ENCODE measurements at places on chromosomes 12 and 14.

DNA sequence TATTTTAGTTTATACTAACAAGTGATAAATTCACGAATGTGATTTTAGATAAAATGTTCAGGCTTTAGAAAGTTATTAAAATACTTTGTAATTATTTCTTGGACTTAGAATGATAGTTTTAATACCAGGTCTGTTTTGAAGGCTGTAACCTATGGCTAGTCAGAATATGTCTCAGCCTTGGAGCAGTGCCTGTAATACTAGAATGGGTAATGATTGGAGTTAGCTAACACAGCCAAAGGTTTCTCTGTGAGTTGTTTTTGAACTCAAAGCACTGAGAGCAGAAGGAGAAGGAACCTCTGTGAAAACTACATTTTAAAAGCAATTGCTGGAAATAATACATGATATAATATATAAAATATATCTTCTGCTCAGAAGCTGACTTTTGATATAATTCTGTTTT lies 110.1 kb downstream of the TMEM117 start:
- no peak for DNase-seq

DNA sequence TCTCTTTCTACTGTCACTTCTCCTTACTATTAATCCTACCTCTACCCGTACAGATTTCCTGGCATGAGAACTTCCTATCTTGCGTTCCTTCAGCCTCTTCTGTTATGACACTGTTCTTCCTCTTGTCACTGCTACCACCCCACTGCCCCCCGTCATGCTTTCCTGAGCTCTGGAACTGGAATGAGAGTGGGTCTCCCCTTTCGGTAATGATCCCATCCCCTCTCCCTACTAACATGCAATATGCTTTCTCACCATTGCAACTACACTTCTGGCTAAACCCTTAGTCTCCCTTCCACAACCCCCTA lies 4.9 kb upstream of the AP1G2 start:
- no peak for DNase-seq

GRCh38 chr12:113525066-113525465 lies 53.4 kb upstream of the LHX5 start:
- DNase-seq: no peak

DNA sequence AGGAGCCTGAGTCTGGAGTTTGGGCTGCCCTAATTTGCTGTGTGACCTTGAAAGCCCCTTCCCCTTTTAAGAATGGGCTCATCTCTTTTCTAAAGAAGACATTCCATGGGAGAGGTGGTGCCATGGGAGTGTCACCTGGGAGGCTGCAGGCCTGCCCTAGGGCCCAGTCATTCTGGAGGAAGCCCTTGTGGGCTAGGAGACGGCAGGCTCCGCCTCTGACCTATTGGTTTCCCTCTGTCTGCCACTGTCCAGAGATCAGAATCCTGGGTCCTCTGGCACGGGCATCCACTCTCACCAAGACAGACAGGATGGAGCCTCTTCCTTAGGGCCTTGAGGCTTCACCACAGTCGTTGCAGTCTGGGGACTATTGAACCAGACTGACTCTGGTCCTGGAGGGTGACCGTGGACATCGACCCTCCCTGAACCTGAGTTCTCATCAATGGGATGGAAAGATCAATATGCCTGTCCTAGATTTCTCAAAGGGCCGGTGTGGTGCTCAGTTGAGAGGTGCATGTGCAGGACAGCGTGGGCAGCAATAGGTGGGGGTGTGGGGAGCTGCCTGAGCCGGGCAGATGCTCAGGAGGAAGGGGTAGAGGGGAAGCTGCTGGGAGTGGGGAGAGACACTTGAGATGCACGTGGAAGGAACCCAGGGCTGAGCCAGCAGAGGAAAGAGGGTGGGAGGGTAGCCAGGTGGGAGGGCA lies 12.2 kb upstream of the CLMN start:
- no peak for DNase-seq

- no peak for DNase-seq
Measured at GRCh38 chr14:99740411-99740810, 52.8 kb upstream of the EML1 start.

GRCh38 chr12:59087077-59087673 lies 166.9 kb upstream of the LRIG3 start:
- no peak for DNase-seq

GRCh38 chr12:4272424-4273272 lies 914 bp upstream of the CCND2 start:
- DNase-seq: no peak

- DNase-seq: no peak
Measured at GRCh38 chr14:103695296-103696069, 19.8 kb downstream of the XRCC3 start.

DNA sequence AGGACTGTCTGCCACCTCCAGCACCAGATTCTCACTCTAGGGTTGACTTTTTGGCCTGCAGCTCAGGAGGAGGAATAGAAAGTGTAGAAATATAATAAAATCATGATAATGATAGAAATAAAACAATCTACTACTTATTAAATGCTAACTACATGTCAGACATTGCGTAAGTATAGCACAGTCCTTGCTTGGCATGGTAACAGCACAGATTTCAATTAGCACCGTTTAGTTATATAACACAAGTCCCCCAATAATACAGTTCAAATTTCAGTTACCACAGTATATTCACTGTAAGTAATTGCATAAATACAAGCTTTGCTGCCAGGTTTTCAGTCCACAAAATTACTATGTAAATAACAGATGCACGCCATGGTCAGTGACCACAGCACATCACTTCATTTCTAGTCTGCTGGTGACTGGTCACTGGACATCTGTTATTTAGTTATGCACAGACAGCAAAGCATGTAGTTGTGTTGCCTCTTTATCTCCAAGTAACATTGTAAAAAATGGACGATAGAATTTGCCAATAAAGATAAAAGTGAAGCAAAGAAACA lies 6.5 kb upstream of the GLT8D2 start:
- DNase-seq: no peak

DNA sequence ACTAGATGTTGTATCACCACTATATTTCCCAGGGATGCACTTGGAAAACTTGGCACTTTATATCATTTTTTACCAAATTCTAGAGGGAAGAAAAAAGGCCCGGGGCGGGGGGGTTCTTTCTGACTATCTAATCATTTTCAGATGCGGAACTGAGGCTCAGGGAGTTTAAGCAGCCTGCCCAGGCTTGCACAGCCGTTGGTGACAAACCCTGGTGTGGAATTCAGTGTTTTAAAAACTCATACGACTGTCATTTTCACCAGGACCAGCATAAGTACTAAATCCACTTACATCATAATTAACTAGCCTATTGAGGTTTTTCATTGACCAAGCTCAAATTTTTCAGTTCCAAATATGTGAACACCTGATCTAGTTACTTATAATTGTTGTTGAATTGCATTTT lies 181.0 kb downstream of the IPO8 start:
- peak; percentile 14 for DNase-seq

- no peak for DNase-seq
Measured at GRCh38 chr12:29882846-29883245, 99.1 kb upstream of the TMTC1 start.

DNA sequence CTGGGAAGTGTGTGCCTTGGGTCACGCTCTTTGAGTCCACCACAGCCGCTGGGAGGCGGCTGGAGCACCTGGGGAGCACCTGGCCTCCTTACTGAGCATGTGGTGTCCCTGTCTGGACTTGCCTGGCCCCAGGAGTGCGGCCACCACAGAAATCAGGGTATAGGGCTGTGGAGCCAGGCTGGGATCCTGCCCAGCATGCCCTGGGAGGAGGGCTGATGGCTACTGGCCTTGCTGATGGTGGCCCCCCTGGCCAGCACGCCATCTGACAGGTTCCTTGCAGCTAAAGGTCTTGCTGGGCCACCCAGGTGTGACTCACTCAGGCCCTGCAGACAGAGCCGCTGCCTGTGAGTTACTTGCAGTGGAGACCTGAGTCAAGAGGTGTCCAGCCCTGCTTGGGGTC lies 6.0 kb downstream of the ULK1 start:
- peak; percentile 56 for DNase-seq

GRCh38 chr14:65257425-65257824 lies 155.1 kb upstream of the FUT8 start:
- no peak for DNase-seq

- DNase-seq: no peak
Measured at GRCh38 chr14:102499401-102500157, 10.0 kb downstream of the ANKRD9 start.

- no peak for DNase-seq
Measured at GRCh38 chr14:101020834-101021370, 117.4 kb upstream of the RTL1 start.

GRCh38 chr14:103056322-103057027 lies 874 bp downstream of the CDC42BPB start:
- DNase-seq: peak; percentile 34

- no peak for DNase-seq
Measured at GRCh38 chr12:11763760-11764520, 114.5 kb downstream of the ETV6 start.

DNA sequence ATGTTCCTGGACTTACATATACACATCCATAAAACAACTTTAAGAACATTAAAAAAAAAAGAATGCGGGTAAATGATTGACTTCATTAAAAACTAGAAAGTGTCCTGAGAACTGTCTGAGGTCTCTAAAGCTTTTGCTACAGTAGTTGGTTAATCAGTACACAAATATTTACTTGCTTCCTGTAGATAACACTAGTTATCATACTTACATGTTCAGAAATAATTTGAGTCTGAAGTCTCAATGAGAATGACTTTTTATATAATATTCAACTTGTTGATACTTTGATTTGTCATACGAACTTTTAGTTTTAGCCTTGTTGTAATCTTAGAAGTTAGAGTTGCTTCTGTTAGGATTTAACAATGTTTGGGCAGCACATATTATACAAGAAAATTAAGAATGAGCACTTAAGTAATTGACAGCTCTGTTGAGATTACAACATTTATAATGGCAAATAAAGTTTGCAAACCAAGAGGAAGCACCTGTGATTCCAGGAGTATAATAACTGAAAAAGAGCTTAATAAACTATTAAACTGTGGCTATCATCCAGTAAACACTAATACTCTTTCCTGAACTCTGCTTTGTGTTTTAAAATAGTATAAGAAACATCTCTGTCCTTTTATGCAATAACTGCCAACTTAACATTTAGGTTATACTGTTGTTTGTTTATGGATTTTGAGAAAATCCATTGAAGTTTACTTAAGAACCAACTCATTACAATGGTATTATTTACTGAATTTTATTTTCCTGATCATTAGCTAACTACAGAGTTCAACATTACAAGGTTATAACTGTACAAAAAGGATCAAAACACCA lies 131.7 kb downstream of the MIPOL1 start:
- DNase-seq: no peak

GRCh38 chr14:65074449-65075150 lies 27.7 kb downstream of the MAX start:
- DNase-seq: no peak

- no peak for DNase-seq
Measured at GRCh38 chr14:75960231-75960630, 21.6 kb downstream of the TGFB3 start.

DNA sequence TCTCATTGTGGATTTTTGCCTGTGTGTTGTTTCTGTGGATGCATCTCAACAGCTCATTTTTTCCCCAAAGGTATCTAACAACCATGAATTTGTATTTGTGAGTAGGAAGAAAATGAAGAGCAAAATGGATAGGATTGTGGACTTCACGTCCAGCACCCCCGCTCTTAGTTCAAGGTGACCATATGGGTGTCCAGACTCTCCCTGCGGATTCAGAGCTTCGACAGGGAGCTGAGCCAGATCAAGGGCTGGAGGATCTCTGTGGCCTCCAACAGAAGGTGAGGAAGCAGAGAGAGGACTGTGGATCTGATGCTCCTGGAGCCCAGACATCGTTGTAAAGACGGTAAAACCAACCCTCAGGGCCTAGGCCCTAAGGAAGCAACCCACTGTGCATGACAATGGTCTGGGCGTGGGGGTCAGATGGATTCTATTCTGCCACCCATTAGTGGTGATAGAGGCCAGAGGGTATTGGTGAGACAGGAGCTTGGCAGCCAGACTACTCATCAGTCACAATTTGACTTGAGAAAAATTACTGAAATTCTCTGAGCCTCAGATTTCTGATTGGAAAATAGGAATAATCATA lies 659.7 kb upstream of the TMEM132C start:
- DNase-seq: no peak

DNA sequence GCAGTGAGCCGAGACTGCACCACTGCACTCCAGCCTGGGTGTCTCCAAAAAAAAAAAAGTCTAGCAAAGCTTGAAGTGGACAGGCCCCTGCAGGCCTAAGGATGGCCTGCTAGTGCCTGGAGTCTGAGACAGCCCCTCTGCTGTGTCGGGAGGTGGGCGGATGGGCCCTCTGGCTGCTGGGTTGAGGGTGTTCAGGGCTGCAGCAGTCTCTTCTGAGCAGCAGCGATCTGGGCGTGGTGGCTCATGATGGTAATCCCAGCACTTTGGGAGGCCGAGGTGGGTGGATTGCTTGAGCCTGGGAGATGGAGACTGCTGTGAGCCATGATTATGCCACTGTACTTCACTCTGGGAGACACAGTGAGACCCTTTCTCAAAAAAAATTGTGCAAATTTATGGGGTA lies 57.0 kb downstream of the ADCK1 start:
- no peak for DNase-seq
